ENCODE measurements at places on chromosomes 3 and 15.

DNA sequence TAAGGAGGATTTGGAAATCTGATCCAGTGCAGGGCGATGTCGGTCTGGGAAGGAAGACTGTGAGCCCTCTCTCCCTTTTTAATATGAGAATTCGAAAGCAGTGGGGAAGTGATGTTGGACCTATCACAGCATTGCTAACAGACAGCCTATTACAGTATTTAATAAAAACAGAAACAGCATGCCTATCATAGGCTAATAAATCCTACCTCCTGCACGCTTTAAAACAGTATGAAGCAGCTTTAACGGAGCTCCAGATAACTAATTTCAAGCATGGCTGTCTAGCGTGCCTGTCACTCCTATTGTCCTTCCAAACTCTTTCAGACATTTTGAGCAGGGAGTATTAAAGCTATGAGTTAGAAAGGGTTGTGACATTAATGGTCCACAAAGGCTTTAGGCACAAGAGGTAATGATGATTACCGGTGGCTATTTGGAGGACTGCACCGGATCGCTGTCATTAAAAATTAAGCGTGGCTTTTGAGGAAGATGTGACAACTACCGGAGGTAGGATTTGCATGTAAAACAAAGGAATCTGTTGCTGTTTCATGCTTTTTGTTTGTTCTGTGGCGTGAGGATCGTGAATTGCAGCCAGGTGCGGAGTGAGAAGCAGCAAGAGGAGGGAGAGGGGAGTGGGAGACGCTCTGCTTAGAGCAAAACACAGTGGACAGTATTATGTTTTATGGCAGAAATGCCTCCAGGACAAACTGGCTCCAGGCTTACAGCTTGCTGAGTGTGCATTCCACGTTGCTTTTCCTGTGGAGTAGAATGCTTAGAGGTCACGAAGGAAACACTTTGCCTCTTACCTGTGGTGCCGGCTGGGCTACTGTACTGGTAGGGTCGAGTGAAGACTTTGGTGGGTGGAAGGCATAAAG lies at the start of gene KCNMB2:
Gene KCNMB2 (plus strand): TSS at position 226 of the 869 bp plus-strand sequence.
- no peak for DNase-seq

GRCh38 chr3:170531657-170532335 lies 54.1 kb downstream of the SLC7A14 start:
- DNase-seq = no peak

- DNase-seq = no peak
Observed at GRCh38 chr15:31102374-31103342, 1.1 kb upstream of the TRPM1 start.

DNA sequence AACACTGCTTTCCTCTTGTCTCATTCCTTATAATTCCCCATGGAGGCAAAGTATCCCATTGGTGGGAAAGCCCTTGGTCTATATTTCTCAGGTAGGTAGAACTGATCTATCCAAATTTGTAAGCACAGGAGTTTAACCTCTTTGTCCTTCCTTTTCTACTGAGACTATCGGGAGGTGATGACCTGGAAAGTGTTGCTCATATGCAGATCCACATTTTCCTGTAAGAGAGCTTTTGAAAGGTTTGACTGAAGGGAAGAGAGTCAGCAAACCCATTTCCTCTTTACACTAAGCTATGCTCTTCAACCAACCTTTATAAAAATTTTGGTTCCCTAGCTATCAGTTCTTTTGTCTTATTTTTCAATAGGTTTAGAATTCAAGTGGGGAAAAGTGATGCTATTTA lies 200.7 kb downstream of the TIGIT start:
- no peak for DNase-seq

- DNase-seq = no peak
Observed at GRCh38 chr3:128500556-128500955, 7.6 kb upstream of the GATA2 start.

DNA sequence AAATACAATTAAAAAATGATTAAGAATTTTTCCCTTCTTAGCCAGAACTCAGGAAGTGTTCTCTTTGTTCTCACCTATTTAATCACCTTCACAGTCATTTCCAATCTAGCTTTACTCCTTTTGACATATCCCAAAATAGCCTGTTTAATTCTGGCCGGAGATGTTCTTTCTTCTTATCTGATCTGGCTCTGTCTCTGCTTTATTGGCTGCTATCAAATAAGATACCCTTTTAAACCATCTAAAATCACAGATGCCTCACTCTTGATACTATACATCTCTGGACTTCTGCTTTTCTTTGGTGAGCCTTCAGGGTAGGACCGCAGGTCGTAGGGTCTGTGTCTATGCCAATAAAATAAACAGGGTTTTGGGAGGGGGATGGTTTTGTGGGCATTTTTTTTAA lies 319.2 kb upstream of the SEMA6D start:
- DNase-seq = no peak

- DNase-seq = no peak
Observed at GRCh38 chr15:55532944-55533343, 24.9 kb upstream of the DNAAF4 start.

DNA sequence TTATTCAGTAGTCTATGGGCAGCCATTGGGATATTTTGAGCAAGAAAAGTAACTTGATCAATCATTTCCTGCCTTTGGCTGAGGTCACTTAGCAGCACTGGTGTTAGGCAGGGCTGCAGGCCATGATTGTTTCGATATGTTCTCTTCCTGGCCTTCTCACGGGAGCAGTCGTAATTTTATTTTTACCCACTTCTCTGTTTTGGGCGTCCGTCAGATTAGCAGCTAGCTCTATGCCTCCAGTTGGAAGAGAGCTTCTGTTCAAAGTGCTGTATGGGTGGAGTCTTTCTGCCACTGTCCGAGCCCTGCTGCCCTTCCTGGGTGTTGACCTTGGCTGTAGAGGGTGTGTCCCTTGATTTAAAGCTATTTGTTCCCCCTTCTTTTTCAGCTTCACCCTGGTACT lies 123.4 kb upstream of the ROPN1 start:
- no peak for DNase-seq

DNA sequence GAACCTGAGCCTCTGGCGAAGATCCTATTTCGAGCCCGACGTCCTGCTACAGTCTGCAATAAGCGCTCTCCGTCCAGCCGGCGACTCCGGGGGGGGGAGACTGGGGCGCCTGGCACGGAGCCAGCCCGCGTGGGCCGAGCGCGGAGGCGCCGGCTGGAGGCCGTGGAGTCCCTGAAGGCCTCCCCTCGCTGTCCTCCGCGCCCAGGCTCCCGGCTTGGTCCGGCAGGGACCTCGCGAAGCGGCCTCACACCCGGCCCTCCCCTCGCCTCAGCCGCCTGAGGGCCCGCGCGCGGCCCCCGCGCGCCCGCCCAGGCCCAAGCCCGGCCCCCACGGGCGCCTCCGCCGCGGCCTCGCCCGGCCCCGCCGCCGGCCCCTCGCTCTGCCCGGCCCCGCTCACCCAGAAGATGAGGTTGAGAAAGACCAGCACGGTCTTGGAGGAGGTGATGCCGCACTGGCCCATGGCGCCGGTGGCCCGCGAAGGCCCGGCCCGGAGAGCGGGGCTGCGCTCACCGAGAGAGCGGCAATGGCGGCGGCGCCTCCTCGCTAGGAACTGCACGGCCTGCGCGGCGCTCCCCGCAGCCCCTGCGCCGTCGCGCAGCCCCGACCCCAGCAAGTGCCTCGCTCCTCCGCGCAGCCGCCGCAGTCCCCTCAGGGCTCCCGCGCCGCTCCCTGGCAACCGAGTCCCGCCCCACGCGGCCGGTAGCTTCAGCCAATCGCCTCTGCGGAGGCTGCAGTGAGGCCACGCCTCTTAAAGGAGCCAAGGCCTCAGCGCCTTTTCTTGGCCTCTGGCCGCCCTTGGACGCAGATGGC lies at the start of gene TSPAN3:
Gene TSPAN3 (minus strand): TSS at position 615 of the 810 bp plus-strand sequence. CDS start 155 bp downstream, at position 460.
- DNase-seq = peak; percentile 89

DNA sequence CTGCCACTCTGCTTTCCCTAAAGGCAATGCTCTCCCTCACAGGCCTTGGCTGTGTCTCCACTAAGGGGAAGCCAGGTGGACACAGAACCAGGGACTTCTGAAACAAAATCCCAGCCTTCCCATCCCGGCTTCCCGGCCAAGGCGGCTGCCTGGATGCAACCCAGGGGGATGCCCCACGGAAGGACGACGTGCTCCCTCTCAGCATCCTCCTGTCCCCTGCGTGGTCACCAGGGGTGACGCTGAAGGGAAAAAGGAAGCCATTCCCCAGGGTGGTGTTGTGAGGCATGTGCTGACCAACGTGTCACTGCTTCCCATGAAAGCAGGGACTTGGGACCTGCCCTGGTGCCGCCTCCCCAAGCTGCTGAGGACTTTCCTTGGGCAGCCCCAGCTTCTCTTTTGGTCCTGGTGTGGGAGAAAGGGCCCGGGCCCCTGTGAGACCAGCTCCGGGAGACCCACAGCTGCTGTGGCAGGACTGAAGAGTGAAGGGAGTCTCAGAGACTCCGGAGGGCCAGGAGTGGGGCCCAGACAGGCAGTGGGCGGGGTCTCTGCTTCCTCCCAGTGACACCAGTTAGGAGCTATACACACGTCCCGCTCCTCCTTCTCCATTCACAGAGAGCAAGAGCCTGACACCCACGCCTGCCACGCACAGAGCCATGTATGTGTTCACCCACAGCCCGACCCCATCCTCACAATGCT lies 139.2 kb downstream of the NUP210 start:
- DNase-seq = no peak

- DNase-seq = no peak
Observed at GRCh38 chr15:69325456-69325971, 26.8 kb downstream of the PAQR5 start.

GRCh38 chr3:182568261-182568660 lies 225.0 kb upstream of the ATP11B start:
- no peak for DNase-seq

DNA sequence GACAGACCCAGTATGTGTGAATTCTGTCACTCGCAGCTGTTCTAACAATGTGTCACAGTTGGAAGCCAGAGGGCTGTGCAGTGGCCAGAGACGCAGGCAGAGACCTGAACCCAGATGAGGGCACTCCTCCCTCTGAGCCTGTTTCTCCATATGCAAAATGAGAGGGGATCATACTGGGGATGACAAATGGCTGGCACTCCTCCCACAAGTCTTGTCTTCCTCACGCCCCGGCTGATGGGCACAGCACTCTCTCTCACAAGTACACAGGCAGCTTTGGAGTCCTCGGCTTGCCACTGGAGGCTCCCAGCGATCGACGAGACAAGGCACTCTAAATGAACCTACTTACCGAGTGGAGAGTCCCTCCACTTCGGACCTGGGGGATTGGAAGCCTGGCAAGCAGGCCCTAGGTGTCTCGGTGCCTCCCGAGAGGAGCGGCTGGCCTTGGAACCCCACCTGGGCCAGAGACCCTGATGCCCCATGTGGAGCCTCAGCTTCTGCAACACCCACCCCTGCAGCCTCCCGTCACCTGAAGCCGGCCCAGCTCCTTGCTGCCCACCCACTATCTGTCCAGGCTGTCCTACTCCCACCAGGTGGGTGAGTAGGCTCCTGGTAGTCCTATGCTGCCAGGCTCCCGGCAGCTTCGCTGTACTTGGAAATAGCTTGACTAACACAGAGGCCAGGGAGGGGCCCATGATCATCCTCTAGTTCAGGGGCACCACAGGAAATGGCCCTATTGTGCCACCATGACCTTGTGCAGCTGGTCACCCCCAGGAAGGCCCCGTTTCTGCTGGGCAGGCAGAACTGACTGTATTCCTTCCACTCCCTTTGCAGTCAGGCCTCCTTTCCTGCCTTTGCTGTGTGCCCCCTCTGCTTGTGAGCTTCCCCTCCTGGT lies 65.0 kb upstream of the IQSEC1 start:
- no peak for DNase-seq

DNA sequence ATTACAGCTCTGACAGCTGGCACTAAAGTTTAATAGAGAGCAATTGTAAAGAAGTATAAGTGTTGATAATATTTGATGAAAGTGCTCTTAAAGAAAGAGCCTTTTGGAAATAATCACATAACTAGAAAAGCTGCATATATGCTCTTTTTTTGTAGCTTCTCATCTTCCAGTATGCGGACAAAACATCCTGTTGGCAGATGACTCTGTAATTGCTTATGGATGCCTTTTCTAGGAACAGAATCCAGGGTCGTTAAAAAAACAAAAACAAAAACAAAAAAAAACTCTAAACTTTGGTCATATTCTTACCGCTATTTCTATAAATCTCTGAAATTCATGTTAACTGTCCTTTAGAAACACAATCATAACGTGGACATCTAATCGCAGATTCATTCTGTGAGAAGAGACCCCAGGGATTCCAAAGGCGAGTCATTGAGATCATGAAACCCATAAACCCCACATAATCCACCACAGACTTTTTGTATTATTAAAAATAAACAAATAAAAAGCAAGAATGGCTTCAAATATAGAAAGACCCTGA lies 109.8 kb downstream of the EPHA3 start:
- no peak for DNase-seq

GRCh38 chr3:178785961-178786360 lies 249.7 kb downstream of the KCNMB2 start:
- DNase-seq = no peak

GRCh38 chr3:149992416-149993058 lies 21.8 kb upstream of the PFN2 start:
- no peak for DNase-seq

DNA sequence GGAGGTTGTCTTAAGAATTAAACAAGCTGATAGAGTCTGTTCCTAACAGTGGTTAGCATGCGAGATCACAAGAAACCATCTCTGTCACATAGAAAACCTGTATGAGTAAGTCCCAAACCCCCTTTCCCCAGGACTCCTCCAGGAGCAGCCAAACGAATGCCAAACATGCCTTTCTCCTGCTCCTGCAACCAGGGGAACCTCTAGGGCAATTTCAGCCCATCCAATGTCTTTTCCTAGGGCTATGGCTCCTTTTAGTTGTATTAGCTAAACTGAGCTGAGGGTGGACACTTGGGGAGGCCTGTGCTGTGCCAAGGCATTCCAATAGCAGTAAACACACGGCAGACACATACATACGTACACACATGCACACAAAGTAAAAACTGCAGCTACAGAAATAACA lies 36.5 kb upstream of the TIMP4 start:
- DNase-seq = no peak

DNA sequence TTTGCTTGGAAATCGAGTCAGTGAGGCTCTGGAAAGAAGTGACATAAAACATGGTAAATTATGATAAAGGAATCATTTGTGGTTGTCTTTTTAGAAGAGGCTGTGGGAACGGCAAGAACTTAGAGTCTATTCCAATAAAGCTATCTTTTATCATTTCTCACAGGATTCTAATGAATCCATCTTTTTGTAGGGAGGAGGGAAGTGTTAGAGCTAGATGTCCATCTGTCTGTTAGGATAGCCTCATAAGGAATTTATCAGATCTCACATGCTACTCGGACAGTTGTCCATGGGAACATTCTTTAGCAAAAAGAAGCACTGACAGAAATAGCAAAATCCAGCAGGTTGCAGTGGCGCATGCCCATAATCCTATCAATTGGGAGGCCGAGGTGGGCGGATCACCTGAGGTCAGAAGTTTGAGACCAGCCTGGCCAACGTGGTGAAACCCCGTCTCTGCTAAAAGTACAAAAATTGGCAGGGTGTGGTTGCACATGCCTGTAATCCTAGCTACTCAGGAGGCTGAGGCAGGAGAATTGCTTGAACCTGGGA lies 37.0 kb downstream of the STARD9 start:
- DNase-seq = no peak

All from T-helper 17 cell (primary cell).